ENCODE measurements at places on chromosomes 3 and 15. TPM values are rescaled to one million over a fixed set of nuclear protein-coding genes. Genes with fewer than 3 reads are reported as not detected.
A peak's percentile ranks its signal among the peaks of the same experiment; 100 is the strongest.

- no peaks in the 10 kb centered on the region for H3K36me3 ChIP-seq
- H3K27ac ChIP-seq, result no peak overlapping the region
- H3K4me3 ChIP-seq, result no peak overlapping the region
Observed at GRCh38 chr3:46283881-46284450, 41.7 kb downstream of the CCR3 start.

Gene ARGFX
- not detected for total RNA-seq

DNA sequence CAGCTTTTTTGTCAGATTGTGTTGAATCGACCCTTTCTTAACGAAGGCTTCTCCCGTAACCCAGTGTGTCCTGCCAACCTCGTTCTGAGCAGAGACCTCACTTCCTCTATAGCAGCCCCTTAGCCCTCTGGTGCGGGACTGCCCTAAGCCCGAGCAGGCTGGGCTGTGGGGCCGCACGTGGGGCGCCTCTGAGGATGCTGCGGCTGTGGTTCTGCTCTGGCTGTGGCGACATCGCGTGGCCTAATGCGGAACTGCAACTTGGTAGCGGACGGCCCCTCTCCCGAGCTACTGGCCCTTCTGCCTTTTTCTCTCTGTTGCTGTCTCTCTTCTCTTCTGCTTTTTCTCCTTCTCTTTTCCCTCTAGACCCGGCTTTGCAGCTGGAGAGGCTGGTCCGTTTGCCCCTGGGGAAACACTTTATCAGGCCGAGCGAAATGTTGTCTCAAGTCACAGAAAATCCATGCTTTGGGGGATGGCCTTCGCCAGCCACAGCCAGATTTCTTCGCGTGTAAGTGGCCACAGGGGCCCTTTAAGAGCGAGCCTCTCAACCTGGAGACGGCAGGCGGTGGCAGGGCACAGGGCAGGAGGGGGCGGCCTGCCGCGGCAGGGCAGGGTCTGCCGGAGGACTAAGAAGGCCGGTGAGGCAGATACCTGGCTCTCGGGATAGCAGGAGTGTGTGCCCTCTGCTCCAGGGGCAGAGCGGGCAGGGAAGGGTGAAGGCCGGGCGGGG is 19.4 kb upstream of the KIF23 start:
- H3K27ac ChIP-seq, result no peak overlapping the region
- H3K4me3 ChIP-seq, result no peak overlapping the region
- peaks cover 3% of the 10 kb centered on the region for H3K4me1 ChIP-seq
- H3K27me3 ChIP-seq, result no peaks in the 10 kb centered on the region
- DNase-seq, result peak; percentile 94
- H3K36me3 ChIP-seq, result no peaks in the 10 kb centered on the region

- H3K4me3 ChIP-seq, result no peak overlapping the region
- no peak for DNase-seq
Observed at GRCh38 chr15:80444680-80445251, 40.6 kb downstream of the ARNT2 start.

GRCh38 chr3:172776049-172776717 is 25.7 kb downstream of the ECT2 start:
- no peak overlapping the region for H3K27ac ChIP-seq
- H3K27me3 ChIP-seq, result no peaks in the 10 kb centered on the region
- no peaks in the 10 kb centered on the region for H3K4me1 ChIP-seq
- H3K4me3 ChIP-seq, result no peak overlapping the region
- H3K36me3 ChIP-seq, result peaks cover 42% of the 10 kb centered on the region

DNA sequence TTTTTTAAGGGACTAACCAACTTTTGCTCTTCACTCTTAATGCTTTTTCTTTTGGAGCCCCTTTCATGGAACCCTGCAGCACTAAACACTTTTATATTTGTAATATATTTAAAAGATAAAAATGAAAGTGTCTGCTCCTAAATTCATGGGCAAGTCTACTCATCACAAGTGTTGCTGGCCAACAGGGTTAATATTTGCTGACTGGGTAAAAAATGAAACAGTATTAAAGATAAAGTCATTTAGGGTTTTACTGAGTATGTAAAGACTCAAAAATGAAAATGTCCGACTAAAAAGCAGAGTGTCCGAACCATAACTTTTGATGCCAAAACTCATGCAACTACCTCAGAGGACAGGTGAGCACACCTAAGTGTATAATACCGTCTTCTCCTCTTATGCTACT is 54.0 kb downstream of the MOBP start:
- H3K4me1 ChIP-seq, result no peaks in the 10 kb centered on the region
- no peak overlapping the region for H3K4me3 ChIP-seq
- no peak for DNase-seq
- no peak overlapping the region for H3K27ac ChIP-seq
- no peaks in the 10 kb centered on the region for H3K36me3 ChIP-seq
- no peaks in the 10 kb centered on the region for H3K27me3 ChIP-seq

DNA sequence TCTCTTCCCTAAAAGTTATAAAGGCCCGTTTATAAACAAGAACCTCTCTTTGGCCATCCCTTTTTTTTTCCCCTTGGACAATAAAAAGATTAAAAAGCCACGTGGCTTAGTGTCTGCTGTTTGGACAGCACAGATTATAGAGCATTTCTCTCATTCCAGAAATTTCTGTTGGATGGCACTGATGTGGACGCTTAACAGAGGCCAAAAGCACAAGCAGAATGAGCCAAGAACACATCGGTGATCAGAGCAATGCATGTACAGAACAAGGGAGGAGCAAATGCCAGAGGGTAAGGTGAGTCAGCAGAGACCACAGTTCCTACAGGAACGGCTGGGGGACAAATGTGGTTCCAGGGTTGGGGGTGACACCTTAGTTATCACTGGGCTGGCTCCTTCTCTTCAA is 30.3 kb upstream of the CTNNB1 start:
- H3K27me3 ChIP-seq, result no peaks in the 10 kb centered on the region
- H3K4me3 ChIP-seq, result no peak overlapping the region
- H3K36me3 ChIP-seq, result no peaks in the 10 kb centered on the region

DNA sequence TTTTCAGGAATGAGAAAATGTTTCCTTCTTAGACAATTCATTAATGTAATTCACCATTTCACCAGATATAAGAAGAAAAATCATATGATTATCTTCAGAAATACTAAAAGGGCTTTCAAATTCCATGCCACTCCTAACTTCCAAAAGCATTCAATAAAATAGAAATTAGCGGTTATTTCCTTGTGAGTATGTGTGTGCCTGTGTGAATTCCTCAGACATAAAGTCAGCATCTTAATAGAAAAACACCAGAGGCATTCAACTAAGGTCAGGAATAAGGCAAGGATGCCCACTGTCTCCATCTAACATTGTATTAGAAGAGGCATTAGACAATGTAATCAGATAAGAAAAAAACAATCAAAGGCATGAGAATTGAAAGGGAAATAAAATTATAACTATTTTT is 88.4 kb downstream of the PLCH1 start:
- no peak overlapping the region for H3K27ac ChIP-seq
- no peaks in the 10 kb centered on the region for H3K27me3 ChIP-seq
- no peak for DNase-seq
- H3K4me3 ChIP-seq, result no peak overlapping the region
- no peaks in the 10 kb centered on the region for H3K4me1 ChIP-seq
- no peaks in the 10 kb centered on the region for H3K36me3 ChIP-seq

Gene ITGA11
- not detected for total RNA-seq

DNA sequence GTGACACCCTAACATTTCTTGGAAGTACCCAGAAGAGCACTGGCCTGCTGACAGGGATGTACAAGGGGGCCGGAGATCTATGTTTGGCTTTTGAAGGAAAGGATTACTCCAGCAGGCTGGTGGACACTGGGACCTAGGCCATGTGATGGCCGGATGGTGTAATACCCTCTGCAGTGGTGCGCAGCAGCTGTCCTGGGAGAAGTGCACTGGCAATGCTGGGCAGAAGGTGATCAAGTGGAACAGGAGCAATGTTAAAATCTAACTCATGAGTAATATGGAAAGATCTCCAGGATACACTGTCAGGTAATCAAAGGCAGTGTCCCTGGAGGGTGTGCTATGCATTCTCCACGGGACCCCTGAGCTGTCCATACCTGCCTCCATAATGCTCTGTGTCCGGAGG is 71.2 kb upstream of the POMGNT2 start:
- H3K4me3 ChIP-seq, result no peak overlapping the region
- H3K27ac ChIP-seq, result no peak overlapping the region
- H3K36me3 ChIP-seq, result no peaks in the 10 kb centered on the region
- DNase-seq, result no peak

Gene ACKR4
- 7.4 TPM for total RNA-seq

GRCh38 chr15:72676838-72677237 is 9.1 kb downstream of the HIGD2B start:
- no peak overlapping the region for H3K27ac ChIP-seq
- no peaks in the 10 kb centered on the region for H3K4me1 ChIP-seq
- H3K4me3 ChIP-seq, result no peak overlapping the region
- DNase-seq, result no peak
- H3K27me3 ChIP-seq, result no peaks in the 10 kb centered on the region

- peaks cover 40% of the 10 kb centered on the region for H3K36me3 ChIP-seq
- H3K27me3 ChIP-seq, result no peaks in the 10 kb centered on the region
- DNase-seq, result no peak
- no peaks in the 10 kb centered on the region for H3K4me1 ChIP-seq
Observed at GRCh38 chr15:44471885-44472455, 44.5 kb downstream of the CTDSPL2 start.

- H3K27ac ChIP-seq, result no peak overlapping the region
- H3K36me3 ChIP-seq, result no peaks in the 10 kb centered on the region
- no peaks in the 10 kb centered on the region for H3K4me1 ChIP-seq
Observed at GRCh38 chr15:29376590-29376989, 107.0 kb upstream of the NSMCE3 start.

Gene GRIP2
- total RNA-seq, result not detected

Gene CMSS1
- 32.6 TPM for total RNA-seq

DNA sequence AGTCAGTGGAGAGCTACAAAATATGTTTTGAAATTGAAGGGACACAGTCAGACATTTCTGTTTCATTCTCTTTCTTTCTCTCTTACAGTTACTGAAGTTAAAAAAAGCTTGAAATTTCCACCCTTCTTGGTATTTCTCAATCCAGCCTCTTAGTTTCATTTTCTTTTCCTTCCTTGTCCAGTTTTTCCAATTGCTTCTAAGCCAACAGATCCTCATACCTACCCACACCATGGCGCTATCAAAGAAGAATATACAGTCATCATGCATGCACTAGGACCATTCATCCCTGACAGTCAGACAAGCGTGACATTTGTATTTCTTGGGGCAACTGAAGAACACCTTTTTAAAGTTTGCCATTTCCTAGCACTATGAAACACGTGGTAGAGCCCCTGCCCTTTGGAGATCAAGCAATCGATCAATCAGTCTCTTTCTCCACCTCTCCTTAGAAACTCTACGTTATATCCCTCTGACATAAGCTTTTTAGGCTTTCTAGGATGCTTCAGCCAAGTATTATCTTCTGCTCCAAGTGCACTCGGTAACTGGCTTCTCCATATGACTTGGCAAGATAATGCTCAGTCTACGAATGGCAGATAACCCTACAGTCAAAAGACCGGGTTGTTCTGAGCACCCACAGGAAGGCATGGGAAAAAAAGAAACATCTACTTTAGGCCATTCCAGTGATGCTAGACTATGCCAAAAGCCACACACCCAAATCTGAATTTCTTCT is 65.4 kb downstream of the FBN1 start:
- no peak for DNase-seq
- no peaks in the 10 kb centered on the region for H3K36me3 ChIP-seq
- no peak overlapping the region for H3K4me3 ChIP-seq
- no peaks in the 10 kb centered on the region for H3K4me1 ChIP-seq
- no peak overlapping the region for H3K27ac ChIP-seq
- H3K27me3 ChIP-seq, result no peaks in the 10 kb centered on the region

Gene C15orf39
- 17.5 TPM for total RNA-seq

Gene CFAP100
- not detected for total RNA-seq

DNA sequence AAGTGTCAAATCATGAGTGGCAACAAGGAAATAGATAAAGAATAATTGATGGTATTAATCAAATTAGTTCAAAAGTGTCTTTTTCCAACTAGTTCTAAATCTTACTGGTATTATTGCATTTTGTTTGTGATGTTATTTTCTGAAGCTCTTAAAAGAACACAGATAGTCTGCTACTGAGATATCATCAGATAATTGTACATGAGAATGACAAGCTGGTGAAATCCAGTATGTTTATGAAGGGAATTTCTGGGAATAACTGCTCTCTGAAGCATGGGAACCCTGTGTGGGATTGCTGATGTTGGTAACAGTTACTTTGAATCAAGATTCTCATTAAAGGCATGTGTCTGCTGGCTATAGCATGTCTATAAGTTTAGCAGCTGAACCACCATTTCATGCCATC is 190.3 kb upstream of the CDIN1 start:
- no peak overlapping the region for H3K27ac ChIP-seq
- H3K36me3 ChIP-seq, result no peaks in the 10 kb centered on the region
- no peaks in the 10 kb centered on the region for H3K27me3 ChIP-seq
- H3K4me1 ChIP-seq, result no peaks in the 10 kb centered on the region

DNA sequence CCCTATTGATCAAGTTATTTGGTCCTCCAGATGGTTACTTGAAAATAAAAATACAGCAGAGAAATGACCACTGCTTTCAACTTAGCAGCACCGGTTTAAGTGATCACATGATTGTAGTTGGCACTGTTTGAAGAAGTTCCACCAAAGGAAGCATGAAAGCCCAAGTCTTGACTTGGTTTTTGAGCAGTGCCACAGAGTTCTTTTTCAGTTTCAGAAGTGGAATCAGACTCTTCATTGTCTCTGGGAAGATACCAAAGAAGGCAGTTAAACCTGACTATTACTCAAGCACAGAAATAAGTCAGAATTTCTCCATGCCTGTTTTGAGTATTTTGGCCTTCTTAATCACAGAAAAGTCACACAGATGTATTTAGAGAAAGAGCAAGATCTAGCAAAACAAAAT is 66.7 kb downstream of the BBX start:
- H3K4me3 ChIP-seq, result no peak overlapping the region
- H3K27ac ChIP-seq, result no peak overlapping the region
- DNase-seq, result no peak
- no peaks in the 10 kb centered on the region for H3K27me3 ChIP-seq
- H3K36me3 ChIP-seq, result no peaks in the 10 kb centered on the region

GRCh38 chr3:79038057-79038456 is 729.7 kb downstream of the ROBO1 start:
- H3K27ac ChIP-seq, result no peak overlapping the region
- no peaks in the 10 kb centered on the region for H3K36me3 ChIP-seq
- no peak for DNase-seq
- H3K27me3 ChIP-seq, result no peaks in the 10 kb centered on the region
- H3K4me3 ChIP-seq, result no peak overlapping the region

GRCh38 chr3:156862338-156862737 is 36.2 kb downstream of the LEKR1 start:
- DNase-seq, result no peak
- H3K27ac ChIP-seq, result no peak overlapping the region
- no peak overlapping the region for H3K4me3 ChIP-seq

DNA sequence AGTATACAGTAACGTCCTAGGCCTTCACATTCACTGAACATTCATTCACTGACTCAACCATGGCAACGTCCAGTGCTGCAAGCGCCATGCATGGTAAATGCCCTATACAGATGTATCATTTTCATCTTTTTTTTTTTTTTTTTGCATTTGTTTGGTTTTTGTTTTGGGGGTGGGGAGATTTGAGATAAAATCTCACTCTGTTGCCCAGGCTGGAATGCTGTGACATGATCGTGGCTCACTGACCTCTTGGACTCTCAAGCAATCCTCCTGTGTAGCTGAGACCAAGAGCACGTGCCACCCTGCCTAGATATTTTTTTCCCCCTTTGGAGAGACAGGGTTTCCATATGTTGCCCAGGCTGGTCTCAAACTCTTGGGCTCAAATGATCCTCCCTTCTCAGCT is 37.4 kb downstream of the SUSD5 start:
- H3K4me1 ChIP-seq, result no peaks in the 10 kb centered on the region
- no peak for DNase-seq
- no peak overlapping the region for H3K27ac ChIP-seq
- no peaks in the 10 kb centered on the region for H3K36me3 ChIP-seq
- H3K4me3 ChIP-seq, result no peak overlapping the region

- no peak overlapping the region for H3K4me3 ChIP-seq
- no peak overlapping the region for H3K27ac ChIP-seq
- H3K36me3 ChIP-seq, result no peaks in the 10 kb centered on the region
- H3K4me1 ChIP-seq, result peaks cover 4% of the 10 kb centered on the region
- H3K27me3 ChIP-seq, result no peaks in the 10 kb centered on the region
Observed at GRCh38 chr3:38152609-38153008, 12.7 kb upstream of the OXSR1 start.

Gene RARRES1
- not detected for total RNA-seq
